ENCODE measurements at places on chromosomes 16 and 17.

- DNase-seq: no peak
These were observed 20.1 kb downstream of the TPSD1 start for GRCh38 chr16:1275791-1276579.

GRCh38 chr16:15906439-15906838, 18.0 kb upstream of the CEP20 start:
- DNase-seq: no peak

- peak; percentile 73 for DNase-seq
These were observed 196.7 kb upstream of the GSE1 start for GRCh38 chr16:85416228-85417109.

DNA sequence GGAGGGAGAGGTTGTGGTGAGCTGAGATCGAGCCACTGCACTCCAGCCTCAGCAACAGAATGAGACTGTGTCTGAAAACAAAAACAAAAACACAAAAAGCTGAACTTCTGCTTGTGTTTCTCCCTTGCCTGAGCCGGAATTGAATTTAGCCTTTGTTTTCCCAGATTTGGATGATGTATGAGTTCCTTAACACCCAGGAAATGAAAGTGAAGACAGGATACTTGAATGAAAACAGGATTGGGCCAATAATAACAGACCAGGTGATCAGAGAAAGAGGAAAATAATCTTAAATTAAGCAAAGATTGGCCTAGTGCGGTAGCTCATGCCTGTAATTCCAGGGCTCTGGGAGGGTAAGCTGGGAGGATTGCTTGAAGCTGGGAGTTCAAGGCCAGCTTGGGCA, 1.6 kb upstream of the NUPR1 start:
- DNase-seq: no peak

- DNase-seq: no peak
These were observed 623.2 kb downstream of the CDH8 start for GRCh38 chr16:61413021-61413420.

DNA sequence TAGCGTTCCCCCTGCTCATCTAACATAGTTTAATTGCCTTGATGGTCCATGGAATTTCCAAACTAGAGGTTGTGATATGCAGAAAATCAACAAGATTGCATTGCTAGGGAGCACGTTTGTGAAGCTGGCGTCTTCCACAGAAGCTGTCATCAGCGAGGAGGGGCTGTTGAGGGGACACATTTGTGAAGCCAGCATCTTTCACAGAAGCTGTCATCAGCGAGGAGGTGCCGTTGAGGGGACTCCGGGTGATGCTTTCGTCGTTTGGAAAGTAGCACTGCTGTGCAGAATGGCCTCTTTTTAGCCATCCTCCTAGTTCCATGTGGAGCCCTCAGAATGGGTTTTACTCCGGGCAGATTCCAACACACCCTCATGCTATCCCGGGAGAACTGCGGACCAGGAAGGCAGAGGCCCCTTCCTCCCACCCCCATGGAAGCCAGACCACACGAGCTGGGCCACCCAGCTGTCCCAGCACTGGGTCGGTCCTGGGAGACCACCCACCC, 119.6 kb upstream of the CHMP6 start:
- DNase-seq: no peak

GRCh38 chr17:63033142-63033541, 67.1 kb downstream of the TANC2 start:
- DNase-seq: no peak

DNA sequence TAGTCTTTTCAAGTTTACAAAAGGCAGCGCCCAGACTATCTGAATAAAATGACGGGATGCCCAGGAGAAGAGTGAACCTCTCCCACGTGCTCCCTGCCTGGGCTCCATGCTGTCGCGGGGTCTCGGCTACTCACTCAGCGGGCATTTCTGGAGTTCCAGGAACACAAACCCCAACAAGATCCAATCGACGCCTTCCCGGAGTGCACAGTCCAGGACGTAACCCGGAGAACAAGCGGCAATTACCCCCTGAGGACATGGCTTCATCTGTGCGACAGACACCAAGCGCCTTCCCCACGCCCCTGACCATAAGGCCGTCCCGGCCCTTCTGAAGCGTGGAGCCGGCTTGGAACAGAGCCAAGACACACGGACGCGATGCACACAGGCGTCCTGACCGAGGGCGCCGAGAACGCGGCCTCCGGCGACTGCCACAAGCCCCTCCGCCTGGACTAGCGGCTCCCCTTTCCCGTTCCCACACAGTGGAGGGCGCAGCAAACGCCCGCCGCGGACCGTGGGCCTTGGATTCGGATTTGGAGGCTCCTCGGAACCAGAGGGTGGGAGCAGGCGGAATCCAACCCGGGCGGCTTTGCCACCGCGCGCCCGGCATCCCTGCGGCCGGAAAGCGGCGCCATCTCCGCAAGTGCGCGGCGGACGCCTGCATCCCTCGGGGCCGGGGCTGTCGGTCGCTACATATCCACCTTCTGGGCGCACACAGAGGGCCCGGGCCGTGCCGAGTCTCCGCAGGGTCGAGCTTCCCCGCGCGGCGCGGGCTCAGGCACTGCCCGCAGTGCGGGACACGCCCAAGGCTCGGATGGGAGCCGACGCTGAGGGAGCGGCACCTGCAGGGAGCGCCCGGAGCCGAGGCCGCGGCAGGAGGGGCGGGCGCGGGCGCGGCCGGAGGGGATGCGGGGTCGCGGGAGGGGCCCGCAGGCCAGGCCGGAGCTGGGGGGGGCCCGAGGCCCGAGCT, 725 bp downstream of the ABCA3 start:
- DNase-seq: peak; percentile 39

- DNase-seq: no peak
These were observed 69.4 kb downstream of the RPH3AL start for GRCh38 chr17:282912-283882.

DNA sequence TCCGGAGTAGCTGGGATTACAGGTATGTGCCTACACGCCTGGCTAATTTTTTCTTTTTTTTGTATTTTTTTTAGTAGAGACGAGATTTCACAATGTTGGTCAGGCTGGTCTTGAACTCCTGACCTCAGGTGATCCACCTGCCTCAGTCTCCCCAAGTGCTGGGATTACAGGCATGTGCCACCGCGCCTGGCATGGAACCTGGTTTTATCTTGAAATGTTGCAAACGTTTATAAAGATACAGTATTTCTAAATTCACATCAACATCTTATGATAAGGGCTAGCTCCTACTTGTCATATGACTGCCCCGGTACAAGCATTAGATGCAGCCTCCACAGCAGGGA, 1.5 kb upstream of the IST1 start:
- DNase-seq: no peak

GRCh38 chr17:47315451-47316266, 8.1 kb upstream of the EFCAB13 start:
- DNase-seq: peak; percentile 66

- DNase-seq: no peak
These were observed 3.2 kb downstream of the ADORA2B start for GRCh38 chr17:15947976-15948752.

DNA sequence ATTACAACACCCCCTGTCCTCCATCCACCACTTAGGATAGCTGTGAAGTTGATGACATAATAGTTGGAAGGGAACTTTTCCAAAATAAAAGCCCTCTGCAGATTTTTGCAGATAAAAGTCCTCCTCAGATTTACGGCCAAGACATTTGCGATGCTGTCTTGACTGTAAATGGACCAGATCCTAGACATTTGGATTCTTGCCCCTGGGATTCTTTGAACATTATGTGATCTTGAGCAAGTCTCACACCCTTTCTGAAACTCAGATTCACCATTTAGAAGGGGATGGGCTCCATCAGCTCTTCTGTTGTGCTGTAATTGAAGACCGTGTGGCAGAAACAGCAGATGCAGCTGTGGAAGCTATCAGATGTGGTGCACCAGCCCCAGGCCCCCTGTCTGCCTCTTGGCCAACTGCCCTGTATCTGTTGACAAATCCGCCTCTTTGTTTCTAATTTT, 153.9 kb upstream of the CACNG3 start:
- DNase-seq: no peak

DNA sequence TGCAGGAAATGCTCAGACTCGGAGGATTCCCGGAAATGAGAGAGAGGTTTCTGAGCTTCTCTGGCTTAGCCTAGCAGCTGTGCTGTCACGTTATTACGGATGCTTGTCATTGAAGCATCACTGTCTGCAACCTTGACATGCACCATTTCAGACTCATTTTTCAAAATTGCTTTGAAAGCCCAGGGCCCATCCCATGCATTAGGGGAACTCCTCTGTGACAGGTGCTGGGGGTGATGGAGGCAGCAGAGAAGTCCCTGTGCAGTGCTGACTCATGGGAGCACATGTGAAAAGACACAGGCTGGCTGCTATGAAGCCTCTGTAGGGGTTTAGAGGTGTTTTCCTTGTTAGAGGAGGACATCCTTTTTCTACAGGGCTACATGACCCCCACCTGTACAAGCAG, 214.0 kb upstream of the MPHOSPH6 start:
- DNase-seq: no peak

- no peak for DNase-seq
These were observed 12.7 kb upstream of the DNAH17 start for GRCh38 chr17:78589885-78590284.

- DNase-seq: no peak
These were observed 189.2 kb downstream of the MAF start for GRCh38 chr16:79411357-79411756.

DNA sequence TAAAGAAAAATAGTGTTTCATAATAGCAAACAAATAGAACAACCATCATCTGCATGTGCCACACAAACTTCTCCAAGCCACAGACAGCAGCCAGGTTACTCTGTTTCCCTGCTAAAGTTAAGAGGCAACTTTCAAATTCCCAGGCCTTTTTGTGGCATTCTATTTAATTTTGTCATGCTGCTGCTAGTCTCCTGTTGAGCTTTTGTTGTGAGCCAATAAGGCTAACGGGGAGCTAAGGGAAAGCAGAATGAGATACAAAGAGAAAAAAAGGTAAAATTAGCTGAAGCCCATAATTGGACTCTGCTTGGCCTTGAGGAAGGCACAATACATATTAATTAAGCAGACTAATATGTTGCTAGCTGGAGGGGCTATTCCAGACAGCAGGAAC, 74.7 kb upstream of the GNAO1 start:
- DNase-seq: no peak

DNA sequence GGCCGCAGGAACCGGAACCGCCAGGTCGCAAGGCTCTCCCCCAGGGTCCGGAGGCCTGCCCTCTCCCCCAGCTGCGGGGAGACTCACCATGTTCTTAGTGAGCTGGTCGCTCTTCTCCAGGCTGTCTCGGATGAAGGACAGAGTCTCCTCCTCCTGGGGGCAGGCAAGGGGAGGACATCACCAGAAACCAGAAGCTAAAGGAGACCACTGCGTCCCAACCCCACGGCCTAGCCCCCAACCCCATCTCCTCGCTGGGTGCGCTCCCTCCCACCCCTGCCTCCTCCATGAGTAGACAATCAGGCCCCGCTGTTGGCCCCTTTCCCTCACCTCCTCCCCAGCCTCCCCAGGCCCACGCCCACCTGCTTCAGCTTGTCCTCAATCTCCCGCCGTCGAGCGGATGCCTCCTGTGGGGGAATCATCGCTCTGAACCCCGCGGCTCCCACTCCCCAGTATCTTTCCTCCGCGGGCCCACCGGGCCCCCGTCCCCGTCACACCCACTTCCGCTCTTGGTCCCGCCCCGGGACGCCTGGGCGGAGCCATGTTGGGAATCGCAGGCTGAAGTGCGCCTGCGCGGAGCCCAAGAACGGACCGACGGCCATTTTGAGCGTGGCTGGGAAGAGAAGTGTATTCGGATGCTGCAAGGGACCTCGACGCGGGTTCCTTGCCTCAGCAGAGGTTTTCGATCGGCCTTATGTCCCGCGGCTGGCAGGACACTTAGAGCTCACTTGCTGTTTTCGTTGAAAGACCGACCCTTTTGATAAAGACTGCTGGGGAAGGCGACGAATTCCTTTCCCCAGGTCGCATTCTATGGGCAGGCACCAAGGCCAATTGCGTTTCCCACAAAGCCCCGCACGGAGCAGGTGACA, at the start of gene EXOC7:
TSS of gene EXOC7 (minus strand) at position 514 of the 866 bp plus-strand sequence. CDS start at position 419, 95 bp downstream.
- DNase-seq: peak; percentile 96

DNA sequence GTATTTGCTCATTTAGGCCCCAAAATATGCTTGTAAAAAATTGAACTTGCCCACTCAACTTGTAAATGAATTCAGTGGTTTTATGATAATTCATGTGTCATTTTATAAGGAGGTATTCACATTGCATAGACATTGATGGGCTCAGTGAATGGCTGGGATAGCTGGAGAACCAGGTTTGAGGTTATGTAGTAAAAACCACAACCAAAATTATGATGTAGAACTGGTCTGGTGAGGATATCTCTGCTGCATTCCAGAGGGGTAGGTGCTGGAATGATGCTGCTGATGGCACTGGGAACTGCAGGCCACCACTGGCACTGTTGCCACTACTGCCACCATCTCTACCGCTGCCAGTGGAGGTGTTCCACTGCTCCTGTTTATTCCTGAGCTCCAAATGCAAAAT, 21.5 kb upstream of the RABEP1 start:
- DNase-seq: no peak

DNA sequence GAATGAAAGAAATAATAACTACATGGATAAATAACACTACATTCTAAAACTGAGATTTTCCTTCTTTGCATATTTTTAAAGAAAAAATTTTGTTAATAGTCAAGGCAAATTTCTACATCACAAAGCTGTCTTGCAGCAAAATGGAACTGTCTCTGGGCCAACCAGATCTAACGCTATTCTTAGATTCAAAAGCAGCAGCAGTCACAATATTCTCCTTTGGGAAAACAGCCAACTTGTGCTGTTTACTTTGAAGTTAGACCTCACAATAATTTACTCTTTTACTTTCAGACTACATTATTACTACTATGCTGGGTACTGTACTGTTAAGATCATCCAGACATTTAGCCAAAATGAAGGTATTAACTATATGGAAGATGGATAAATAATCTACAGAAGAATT, 189.1 kb downstream of the CEP112 start:
- no peak for DNase-seq

DNA sequence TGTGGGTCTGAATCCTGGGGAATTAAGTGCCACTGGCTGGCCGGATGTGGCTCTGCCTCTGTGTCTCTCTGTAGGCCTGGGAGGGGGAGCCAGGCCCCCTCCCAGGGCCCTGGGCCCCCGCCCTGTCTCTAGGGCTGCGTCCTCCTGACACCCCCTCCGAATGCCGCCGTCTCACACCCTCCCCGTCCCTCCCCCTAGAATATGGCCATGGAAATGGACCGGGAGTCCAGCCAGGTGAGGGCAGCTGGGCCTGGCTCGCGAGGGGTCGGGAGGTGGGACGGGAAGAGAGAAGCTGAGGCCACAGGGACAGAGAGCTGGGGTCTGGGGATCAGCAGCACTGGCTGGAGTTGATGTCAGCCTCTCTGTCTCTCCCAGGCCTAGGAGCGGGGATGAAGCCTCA, 16.1 kb upstream of the PKMYT1 start:
- no peak for DNase-seq

GRCh38 chr16:1090620-1091587, 5.1 kb downstream of the C1QTNF8 start:
- DNase-seq: no peak

All from NCI-H1436 (cell line).